ENCODE measurements at places on chromosomes 4 and X.
A peak's percentile ranks its signal among the peaks of the same experiment; 100 is the strongest.

GRCh38 chr4:5924461-5925125, 31.7 kb upstream of the CRMP1 start:
- DNase-seq = no peak

GRCh38 chr4:156191044-156191781, 237.5 kb upstream of the CTSO start:
- no peak for DNase-seq

DNA sequence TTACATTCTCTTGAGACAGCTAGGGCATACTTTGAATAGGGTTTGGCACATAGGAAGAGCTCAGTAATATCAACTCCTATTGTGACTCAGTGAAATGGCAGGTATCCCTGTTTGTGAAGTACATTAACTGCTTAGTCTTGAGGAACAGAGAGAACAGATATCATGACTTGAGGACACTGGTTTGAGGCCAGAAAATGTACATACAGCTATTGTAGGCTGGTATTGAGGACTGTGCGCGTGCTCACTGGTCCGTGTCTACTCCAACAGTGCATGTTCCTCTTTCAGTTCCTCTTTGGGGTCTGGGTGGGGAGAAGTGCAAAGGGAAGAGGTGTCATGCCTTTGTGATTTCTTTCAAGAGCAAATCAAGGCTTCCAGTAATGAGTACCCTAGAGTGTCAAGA, 34.6 kb upstream of the TBC1D9 start:
- peak; percentile 68 for DNase-seq

DNA sequence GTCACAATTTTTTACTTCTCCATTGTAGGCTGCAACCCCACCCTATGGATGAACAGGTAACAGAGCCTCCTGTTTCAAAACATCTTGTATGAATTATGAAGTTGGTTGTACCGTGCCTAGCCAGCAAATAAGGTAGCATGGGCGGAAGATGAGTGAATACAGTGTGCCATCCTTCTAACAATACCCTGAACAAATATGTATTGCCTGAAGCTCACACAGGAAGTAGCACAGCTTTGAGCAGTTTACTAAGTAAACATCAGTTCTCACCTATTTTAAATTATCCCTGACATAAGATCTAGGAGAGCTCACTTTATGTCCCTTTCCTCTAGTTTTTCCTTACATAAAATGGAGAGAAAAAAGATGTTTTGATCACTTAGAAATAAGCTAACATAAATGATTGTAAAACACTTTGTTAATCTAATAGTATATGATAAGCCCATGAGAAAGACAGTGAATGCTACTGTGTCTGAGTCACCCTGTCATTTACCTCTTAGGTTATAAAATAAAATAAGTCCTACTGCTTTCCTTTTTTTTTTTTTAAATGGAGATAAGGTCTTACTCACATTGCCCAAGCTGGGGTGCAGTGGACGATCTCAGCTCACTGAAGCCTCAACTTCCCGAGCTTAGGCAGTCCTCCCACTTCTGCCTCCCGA, 36.6 kb downstream of the GRSF1 start:
- DNase-seq = no peak

DNA sequence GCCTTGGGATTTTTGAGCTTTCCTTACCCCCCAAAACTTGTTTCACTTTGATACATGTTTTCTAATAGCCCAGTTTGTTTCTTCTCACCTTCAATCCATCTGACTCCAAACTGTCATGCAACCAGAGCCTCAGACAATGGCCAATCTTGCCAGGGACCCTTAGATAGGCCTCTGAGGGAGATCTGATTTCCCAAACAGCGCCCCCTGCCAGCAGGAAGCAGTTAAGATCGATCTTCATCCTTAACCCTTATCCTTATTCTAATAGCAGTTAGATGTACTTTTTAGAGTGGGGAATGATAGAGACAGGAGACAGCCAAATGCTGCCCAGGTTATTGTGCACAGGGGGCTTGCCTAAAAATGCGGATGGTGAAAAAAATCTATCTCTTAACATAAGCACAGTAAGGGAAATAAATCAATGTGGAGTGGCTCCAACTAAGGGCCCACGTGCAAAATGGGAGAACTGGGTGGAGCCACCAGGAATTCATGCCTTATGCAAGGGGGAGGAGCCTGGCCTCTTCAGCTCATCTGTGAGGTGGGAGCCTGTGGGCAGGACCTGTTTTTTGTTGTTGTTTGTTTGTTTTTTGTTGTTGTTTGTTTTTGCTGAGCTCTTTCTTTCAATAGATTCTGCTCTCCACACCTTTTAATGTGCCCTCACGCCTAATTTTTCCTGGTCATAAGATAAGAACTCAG, 833.6 kb upstream of the AGA start:
- no peak for DNase-seq

GRCh38 chr4:169225058-169225751, 45.6 kb downstream of the SH3RF1 start:
- DNase-seq = no peak

GRCh38 chrX:41720125-41720779, 3.7 kb upstream of the GPR82 start:
- DNase-seq = no peak

- DNase-seq = no peak
Measured at GRCh38 chr4:124167602-124168001, 544.9 kb downstream of the ANKRD50 start.

DNA sequence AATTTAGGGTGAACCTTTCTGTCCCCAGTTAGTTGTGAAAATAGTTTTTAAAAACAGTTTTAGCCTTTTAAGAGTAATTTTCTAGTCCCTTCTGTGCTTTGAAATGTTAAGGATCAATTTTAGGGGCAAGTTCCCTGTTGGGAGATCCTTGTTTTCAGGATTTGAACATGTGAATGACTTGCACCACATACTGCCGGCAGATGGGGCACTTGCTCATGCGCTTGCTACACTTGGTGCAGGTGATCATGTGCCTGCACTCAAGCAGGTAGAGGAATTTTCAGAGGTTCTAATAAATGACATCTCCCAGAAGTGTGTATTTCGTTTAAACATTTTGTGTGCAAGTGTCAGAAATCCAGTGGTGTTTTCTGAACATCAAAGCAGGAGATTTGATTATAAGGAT, 195.9 kb downstream of the CHM start:
- DNase-seq = peak; percentile 34

DNA sequence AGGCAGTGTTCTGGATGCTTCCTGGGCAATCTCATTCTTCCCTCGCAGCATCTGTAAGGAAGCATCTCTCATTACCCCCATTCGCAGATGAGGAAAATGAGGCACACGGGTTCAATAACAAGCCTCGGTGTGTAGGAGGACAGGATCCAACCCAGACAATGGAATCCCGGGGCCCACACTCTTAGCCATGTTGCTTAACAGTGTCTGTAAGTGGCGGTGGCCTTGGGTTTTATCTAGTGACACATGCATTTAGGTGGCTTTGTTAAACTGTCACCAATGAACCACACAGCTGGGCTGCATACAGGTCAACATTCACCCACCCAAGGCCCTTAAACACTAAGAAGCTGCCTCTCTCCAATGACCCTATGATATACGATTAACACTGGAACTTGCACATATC, 22.6 kb downstream of the RELL1 start:
- DNase-seq = no peak

GRCh38 chrX:140701480-140701879, 8.1 kb upstream of the LINC00632 start:
- no peak for DNase-seq

DNA sequence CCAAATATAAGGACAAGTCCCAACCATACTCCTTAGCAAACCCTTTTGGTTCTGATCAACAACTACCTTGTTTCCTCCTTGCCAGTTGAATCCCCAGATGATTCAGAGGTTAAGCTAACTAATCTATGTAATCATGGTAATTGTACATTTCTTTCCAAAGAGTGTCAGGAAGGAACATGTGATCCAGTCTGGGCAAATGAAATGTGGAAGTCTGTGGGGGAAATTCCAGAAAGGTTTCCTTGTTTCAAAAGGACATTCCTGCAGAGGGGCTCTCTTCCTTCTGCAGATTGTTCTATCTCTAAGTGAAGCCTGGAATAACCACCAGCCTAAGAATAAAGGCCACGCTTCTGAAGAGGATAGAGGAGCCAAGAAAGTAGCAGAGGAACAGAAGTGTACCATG, 7.0 kb downstream of the PRSS12 start:
- DNase-seq = no peak

GRCh38 chr4:137632842-137633241, 100.5 kb upstream of the PCDH18 start:
- DNase-seq = no peak

DNA sequence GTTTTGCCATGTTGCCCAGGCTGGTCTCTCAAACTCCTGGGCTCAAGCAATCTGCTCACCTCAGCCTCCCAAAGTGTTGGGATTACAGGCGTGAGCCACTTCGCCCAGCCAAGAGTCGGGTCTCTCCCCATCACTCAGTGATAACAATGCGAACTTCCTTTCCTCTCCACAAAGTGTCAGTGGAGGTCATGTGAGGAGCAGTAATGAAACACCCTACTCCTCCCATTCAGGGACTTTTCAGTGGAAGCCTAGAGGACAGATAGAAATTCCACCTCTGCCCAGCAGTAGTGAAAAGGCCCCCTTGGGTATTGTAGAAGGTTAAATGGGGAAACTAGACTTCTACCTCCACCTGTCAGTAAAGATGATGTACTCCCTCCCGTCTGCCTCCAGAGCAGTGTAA, 141.9 kb upstream of the STK26 start:
- no peak for DNase-seq

- DNase-seq = no peak
Measured at GRCh38 chr4:87851332-87851731, 18.6 kb downstream of the MEPE start.

DNA sequence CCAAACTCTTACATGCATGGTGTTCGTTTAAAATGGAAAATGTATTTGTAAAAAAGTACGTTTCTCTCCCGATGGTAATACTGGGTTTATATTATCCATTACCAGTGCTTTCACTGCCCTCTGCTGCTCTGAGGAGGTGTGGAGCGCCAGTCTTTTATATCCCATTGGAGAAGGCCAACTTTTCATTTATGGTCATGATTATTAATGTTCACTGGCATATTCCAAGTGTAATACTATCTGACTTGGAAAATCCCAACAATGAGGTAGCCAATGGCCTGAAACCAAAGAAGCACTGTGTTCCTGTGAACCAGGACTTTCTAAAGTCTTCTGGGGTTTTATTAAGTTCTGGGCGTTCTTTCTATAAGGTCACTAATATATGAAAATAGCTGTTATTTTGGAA, 80.7 kb downstream of the SYNPO2 start:
- DNase-seq = no peak

DNA sequence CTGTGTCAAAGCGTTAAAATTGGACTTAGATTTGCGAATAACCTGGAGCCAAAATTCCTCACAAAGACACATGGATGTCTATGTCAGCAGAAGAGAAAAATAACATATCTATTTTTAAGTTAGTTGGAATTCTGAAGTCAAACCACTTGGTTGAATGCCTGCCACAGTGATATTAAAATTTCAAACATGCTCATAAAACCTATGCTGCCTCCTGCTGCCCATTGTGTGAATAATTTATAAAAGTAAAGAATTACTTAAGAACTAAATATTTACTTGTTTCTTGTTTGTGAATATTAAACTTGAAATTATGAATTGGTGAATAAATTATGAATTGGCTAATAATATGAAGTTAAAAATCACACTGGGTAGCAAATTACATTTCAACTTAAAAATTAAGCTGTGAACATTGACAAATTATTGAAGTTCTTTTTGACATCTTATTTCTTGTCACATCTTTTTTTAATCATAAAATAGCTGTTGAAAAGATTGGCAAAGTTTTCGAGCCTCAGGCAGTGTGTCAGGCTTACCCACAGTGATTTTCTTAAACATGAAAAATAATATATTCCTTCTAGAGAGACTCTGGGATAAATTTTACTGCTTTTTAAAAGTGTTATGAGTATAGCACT, 35.4 kb downstream of the FABP2 start:
- DNase-seq = no peak

GRCh38 chr4:84809946-84810345, 156.5 kb downstream of the WDFY3 start:
- DNase-seq = no peak

Data from lower lobe of right lung (tissue), 2 donors.